ENCODE measurements at places on chromosomes 5 and 9. TPM values are rescaled to one million over a fixed set of nuclear protein-coding genes. Genes with fewer than 3 reads are reported as not detected.

Gene MLANA
- not detected for total RNA-seq

Gene ADAMTS12
- 1.4 TPM for total RNA-seq

Gene RGS7BP
- total RNA-seq = 9.2 TPM

Gene BARHL1
- total RNA-seq = not detected

Gene PCDHA9
- not detected for total RNA-seq

All from ascending aorta (tissue), 2 donors.